ENCODE measurements at places on chromosomes 5 and 9.

GRCh38 chr9:109914280-109915027, 134.5 kb downstream of the PALM2AKAP2 start:
- DNase-seq, result no peak

GRCh38 chr5:97037819-97038218, 101.9 kb downstream of the LNPEP start:
- no peak for DNase-seq

- no peak for DNase-seq
These were observed 24.9 kb downstream of the VAV2 start for GRCh38 chr9:133967024-133967741.

DNA sequence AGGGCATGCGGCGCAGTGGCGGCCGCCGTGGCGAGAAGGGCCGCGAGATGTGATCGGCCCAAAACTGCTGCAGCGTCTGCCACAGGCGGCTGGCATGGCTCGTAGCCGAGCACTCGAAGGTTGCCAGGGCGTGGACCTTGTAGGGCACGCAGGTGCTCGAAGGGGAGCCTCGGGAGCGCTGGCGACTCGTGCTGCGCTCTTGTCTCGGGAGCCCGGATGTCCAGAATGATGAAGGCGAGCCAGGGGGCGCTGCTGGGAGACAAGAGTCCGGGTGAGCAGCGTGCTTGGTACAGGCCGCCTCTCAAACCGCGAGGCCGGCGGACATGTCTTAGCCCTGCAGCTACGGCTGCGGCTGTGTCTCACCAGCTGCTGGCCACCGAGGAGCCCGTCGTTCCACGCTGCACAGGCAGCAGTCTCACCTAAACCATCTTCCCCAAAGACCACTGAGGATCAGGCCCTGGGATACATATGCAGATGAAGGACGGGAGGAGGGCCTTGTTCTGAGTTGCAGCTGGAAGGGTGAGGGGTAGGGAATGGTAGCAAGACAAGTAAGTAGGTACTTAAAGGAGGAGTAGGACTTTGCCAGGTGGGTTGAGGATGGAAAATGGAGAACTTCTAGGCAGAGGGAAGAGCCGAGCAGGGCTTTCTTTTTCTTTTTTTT, 1.7 kb downstream of the CBY3 start:
- DNase-seq, result no peak

DNA sequence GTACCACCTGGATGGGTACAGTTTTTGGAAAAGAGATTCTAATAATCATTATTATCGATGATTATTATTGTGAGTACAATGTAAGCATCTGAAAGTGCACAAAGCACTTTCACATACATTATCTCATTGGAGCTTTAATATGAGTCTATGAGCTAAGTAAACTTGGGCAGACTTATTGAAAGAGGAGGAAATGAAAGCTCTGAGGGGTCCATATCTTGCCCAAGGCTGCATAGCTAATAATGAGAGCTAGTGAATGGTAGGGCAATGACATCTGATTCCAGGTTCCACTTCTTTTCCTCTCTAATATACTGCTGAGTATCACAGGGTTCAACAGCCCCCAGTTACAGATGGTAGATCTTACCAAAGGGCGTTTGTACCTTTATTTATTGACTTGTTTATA, 26.1 kb downstream of the TIMD4 start:
- DNase-seq, result no peak

- DNase-seq, result no peak
These were observed 10.6 kb upstream of the QSOX2 start for GRCh38 chr9:136255896-136256890.

DNA sequence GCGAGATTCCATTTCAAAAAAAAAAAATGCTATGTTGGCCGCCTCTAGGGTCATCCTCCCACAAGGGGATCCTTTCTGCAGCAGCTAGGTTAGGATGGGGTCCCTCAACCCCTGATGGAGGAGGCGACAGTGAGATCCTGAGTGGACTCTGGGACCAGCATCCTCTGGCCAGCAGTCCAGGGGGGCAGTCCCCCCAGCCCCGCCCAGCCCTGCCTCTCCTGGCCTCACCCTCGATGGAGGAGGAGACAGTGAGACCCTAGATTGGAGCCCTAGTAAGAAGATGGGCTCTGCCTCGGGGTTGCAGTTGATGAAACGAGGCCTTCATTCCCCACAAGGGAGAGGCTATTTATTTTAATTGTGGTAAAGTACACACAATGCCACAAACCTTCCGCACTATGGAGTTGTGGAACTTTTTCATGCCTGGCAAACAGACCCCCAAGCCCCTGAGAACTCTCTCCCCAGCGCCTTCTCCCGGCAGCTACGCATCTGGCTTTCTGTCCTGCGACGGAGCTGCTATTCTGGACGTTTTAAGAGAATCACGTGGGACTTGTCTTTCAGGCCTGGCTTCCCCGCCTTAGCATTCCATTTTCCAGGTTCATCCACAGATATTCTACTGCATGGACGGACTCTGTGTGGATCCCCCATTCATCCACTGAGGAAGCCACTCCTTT, 15.8 kb downstream of the VAV2 start:
- no peak for DNase-seq

DNA sequence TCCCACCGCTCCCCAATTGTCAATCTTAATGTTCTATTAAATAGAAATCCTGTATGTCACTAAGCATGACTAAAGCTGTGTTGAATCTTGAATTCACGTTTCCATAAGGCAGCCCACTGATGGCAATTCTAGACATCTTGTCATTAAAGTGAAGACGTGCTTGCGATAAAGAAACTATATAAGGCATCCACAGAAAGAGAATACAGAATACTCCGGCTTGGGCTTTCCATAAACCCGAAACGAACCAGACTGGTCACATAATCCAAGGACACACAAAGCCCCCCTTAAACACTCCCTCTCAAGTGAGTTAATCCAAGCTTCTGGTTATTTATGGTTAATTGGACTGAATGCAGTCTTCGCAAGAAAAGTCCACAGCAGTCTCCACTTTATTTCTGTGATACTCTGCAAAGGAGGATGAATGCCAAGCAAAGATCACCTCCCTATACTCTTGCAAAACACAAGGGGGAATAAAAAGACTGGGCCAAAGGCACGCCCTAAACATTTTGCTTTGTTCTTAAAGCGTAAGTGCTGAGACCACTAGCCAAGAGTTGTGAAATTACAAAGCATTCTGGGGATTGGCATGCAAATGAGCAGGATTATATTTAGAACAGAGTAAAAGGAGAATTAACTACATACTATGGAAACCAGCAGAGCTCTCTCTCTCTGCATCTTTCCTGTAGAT, 54.7 kb downstream of the DPYSL3 start:
- DNase-seq, result no peak

GRCh38 chr5:165305596-165305995, 1800.2 kb downstream of the MAT2B start:
- no peak for DNase-seq

DNA sequence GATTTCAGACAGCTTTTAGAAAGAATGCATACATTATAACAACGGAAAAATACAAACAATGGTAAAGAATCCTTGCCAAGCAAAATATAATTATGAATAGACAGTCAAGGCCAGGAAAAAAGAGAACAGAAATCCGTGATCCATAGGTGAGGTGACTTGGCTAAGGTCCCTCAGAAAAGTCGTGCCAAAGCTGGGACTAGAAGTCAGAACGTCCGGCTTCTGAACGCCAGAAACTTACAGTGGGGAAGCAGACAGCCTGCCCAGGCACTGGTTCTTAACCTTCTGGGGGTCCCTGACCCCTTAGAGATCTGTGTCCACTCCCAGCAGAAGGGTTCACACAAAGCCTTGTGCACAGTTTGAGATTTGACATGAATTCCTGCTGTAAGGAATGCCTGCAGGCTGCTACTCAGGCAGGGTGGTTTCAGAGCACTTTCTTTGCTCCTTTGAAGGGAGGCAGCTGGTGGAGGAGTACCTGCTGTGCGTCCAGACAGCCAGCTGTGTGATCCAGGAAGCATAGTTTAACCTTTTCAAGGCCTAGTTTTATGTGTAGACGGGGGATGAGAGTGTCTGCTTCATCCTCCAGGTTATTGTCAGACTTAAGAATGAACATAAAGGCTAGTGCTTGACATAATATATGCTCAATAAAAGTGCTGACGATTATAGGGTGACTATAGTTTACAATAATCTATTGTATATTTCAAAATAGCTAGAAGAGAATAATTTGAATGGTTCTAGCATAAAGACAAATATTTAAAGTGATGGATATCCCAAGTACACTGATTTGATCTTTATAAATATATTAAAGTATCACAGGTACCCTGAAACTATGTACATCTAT, 852 bp downstream of the ARHGEF37 start:
- DNase-seq, result no peak

DNA sequence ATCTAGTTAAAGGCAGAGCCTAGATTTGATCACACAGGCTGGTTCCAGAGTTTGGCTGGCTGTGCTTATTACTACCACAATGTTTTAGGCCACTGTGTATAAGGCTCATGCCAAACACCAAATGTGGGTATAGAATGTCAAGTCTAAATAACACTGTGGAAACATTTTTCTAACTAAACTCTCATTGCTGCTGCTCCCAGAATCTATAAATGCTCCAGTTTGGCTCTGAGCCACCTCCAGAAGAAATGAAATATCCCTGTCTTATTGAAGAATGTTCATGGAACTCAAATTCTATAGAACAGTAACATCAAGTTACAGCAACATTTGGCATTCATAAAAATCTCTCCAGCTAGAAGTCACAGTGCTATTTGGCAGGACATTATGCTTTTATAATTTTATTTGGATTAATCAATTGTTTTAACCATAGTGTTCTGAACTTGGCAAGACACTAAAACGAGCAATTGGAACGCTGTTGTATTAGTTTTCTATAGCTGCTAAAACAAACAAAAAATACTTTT, 178.1 kb upstream of the COX7C start:
- DNase-seq, result no peak

GRCh38 chr9:12802093-12802492, 27.3 kb downstream of the LURAP1L start:
- DNase-seq, result no peak

GRCh38 chr5:157390551-157391297, 69.3 kb upstream of the NIPAL4 start:
- DNase-seq, result no peak

DNA sequence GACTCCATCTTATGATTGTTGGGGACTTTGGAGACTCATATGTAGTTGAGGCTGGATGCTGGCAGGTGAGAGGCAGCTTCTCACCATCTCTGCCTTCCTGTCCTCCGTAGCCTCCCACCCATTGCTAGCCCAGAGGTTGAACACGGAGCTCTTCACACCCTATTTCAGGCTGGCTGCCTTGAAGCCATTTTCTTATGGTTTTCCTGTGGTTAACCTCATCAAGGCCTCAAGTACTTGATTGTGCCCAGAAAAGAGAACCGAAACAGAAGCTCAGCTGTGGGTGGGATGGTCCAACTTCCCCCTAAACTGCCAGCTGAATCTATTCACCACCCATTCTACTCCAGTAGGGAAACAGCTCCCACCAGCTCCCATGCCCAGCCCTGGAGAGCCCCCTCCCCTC, 102.9 kb downstream of the LIFR start:
- DNase-seq, result no peak

DNA sequence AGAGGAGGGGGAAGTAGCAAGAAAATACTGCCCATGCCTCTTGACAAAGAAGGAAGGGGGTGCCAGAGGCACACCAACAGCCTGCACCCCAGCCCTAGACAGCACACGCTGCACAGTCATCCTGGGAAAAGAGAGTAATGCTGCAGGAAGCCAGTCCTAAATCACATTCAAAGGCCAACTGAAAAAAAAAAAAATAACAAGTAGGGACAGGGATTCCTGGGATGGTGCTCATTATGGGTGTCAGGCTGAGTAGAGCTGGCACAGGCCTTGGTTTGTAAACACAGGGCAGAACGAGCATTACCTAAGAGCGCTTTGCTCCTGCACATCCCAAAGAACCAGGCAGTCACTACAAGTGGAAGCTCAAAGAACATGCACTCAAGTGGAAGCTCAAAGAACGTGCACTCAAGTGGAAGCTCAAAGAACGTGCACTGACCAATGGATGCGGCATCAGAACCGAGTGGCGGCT, 7.8 kb downstream of the RAPGEF1 start:
- no peak for DNase-seq

DNA sequence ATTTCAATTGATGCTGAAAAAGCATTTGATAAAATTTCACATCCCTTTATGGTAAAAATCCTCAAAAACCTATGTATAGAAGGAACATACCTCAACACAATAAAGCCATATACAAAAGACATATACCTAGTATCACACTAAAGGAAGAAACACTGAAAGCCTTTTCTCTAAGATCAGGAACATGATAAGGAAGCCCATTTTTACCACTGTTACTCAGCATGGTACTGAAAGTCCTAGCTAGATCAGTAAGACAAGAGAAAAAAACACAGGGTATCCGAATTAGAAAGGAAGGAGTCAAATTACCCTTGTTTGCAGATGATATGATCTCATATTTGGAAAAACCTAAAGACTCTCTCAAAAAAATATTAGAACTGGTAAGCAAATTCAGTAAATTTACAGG, 350.2 kb upstream of the PDE4D start:
- DNase-seq, result no peak

- DNase-seq, result no peak
These were observed 22.2 kb upstream of the CTSL start for GRCh38 chr9:87703636-87704276.

GRCh38 chr9:20333991-20334390, 288.3 kb downstream of the MLLT3 start:
- no peak for DNase-seq

DNA sequence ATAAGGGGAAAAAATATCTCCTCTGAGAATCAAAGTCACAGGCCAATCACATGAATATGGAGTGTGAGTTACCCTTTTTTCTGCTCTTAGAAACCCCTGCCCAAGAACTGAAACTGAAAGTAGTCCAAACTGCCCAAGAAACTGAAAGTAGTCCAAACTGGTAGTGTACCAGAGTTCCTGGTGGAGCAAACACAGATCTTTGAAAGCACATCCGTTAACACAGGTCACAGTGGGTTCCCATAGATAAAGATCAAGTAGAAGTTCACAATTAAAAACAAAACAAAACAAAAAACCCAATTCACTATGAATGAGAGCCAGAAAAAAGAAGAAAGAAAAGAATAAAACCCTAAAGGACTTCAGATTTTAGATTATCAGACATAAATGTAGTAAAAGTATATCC, 332.4 kb upstream of the EFNA5 start:
- no peak for DNase-seq

DNA sequence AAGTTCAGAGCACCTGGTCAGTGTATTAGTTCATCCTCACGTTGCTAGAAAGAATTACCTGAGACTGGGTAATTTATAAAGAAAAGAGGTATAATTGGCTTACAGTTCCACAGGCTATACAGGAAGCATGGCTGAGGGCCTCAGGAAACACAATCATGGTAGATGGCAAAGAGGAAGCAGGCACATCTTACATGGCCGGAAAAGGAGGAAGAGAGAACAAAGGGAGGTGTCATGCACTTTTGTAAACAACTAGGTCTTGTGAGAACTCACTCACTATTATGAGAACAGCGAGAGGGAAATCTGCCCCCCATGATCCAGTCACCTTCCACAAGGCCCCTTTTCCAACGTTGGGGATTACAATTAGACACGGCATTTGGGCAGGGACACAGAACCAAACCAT, 28.8 kb upstream of the CAVIN4 start:
- DNase-seq, result no peak

GRCh38 chr9:135403733-135404450, 75.7 kb upstream of the PPP1R26 start:
- DNase-seq, result no peak
